NCI-H2107 (cell line): ENCODE measurements at places on chromosomes 16 and 17.

DNA sequence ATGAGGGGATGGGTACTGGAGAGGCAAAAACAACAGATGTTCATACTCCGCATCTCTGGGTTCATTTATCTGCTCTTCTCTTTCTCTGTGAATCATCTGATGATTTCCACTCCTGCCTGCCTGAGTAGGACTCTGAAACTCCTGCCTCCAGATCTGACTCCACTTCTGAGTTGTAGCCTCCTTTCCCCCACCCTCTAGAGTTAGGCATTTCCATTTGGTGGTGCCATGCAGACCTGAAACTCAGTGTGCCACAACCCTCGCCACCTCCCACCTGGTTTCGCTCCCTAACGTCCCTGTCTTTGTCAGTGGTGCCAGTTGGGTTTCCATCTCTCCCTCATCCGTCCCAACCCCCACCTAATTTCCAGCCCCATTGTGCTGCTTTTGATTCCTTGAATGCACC lies 126.2 kb downstream of the PRKCB start:
- no peak for DNase-seq

DNA sequence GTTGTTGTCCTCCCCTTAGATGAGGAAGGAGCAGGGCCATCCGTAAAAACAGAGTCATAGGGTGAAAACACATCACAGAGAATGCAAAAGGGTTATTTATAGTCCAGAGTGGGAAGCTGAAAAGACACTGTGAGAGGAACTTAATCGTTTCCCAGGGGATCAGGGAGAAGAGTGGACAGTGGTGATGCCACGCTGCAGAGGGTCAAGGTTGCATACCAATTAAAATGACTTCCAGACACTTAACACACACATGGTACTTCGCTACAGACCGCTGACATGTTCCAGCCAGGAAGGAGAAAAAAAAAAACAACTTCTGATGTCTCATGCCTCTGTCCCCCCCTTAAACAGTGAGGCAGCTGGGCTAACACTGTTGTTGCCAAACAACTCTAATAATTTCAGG lies 713.8 kb upstream of the RBFOX1 start:
- DNase-seq: no peak

- no peak for DNase-seq
Measured at GRCh38 chr17:61391595-61392291, 7.9 kb upstream of the TBX2 start.

- DNase-seq: no peak
Measured at GRCh38 chr17:45319239-45319703, 2.5 kb upstream of the MAP3K14 start.

GRCh38 chr17:17114592-17115225 lies 72.5 kb downstream of the MPRIP start:
- DNase-seq: no peak

- no peak for DNase-seq
Measured at GRCh38 chr17:43952724-43953666, 745 bp downstream of the PYY start.

GRCh38 chr17:27438348-27438998 lies 17.8 kb upstream of the KSR1 start:
- no peak for DNase-seq

- DNase-seq: no peak
Measured at GRCh38 chr17:78206298-78206697, 7.8 kb upstream of the BIRC5 start.

DNA sequence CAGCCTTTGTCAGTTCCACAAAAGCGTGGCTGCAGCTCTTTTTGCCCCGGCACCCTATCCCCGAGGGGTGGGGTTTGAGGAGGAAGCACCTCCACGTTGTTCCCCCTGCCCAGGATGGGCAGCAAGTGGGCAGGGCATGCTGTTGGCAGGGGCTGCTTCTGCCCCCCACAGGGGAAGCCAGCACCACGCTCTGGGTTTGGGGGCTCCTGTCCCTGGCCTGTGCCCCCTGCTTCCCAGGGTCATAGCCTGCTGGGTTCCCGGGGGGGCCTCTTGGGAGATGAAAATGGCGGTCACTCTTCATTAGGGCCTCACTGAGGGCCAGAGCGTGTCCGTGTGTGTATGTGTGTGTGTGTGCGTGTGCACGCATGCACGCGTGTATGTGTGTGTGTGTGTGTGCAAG lies 22.8 kb downstream of the LASP1 start:
- no peak for DNase-seq

GRCh38 chr16:49590166-49590871 lies 216.7 kb downstream of the C16orf78 start:
- no peak for DNase-seq

GRCh38 chr17:83058266-83058798 lies 21.1 kb upstream of the METRNL start:
- DNase-seq: no peak

DNA sequence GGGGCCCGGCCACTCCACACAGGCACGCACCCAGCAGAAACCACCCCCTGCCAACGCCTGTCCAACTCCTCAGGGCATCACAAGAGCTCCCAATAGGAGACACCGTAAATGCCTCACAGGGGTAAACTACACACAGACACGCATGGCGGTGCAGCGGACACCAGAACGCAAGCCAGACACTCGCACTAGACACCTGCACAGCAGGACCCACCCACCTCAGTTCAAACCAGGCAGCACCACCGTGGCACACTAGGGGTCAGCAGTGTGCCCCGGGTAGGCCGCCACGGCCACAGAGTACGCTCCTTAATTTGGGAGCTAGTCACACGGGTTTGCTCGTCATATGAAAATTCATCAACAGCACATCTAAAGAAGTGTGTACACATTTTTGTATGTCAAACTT lies 3.4 kb downstream of the SLC38A10 start:
- DNase-seq: peak; percentile 26

GRCh38 chr17:27466743-27467375 lies 10.6 kb downstream of the KSR1 start:
- no peak for DNase-seq

DNA sequence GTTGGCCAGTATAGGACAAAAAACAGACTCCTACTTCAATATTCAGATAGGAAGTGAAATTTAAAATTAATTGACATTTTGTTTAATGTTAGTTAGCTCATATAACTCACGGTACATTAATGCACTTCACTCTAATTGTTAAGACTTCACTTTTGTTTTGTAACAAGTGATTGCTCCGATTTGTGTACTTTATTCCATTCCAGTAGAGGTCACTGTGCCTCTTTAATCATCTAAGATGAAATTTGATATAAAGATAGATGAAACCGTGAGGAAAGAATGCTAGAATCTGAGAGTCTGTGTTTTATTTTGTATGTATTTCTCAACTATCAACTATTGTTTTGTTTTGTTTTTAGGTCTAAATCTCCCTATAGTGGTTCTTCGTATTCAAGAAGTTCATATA lies 29.0 kb downstream of the RBBP6 start:
- DNase-seq: no peak

DNA sequence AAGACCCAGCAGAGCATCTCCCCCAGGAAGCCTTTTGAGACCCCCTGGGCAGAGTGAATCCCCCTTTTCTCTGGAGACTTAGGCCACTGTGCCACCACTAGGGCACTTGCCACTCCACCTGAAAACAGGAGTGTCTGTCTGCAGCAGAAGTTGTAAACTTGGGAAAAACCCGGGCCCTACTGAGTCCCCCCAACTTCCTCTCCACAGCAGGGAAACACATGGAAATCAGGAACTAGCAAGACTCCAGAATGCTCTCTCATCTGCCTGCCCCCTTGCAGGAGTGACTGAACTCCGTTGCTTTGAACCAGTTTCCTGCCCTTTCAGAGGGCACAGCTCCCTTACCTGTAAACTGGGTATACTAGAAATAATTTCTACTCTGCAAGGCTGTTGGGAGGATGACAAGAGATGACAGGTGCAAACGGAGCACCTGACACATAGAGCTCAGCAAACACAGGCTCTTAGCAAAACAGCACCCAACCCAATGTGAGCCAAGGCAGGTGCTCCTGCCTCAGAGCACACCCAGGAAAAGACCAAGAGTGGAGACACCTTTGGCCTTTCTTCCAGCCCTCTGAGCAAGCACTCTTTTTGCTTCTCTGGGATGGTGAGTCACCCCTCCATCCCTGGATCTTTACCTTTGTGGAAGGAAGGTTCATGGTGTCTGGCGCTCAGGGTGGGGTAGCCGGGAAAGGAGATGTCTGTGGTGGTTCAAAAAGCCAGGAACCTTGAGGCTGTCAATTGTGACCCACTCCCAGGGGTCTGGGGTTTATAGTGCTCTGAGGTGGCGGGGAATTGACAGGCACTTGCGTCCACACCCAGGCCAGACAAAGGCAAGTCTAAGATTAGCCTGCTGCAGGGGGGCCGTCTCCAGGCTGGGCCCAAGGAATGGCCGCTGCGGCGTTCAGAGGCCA lies at the start of gene HCRT:
HCRT (minus strand) TSS at position 740 of the 908 bp plus-strand sequence; CDS start at position 653, 87 bp downstream.
- no peak for DNase-seq

DNA sequence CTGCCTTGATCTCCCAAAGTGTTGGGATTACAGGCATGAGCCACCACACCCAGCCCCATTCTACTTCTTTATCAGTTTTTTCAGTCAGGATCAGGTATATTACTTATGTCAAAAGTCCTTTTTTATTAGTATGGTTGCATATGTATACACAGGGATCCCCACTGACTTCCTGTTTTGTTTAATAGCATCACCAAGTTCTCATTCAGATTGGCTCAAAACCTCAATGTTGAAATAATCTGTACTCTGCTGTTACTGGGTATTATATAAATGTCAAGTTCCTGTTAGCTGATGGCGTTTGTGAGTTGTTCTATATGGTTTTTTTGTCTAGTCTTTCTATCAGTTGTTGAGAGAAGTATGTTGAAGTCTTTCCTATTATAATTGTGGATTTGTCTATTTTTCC lies 168.5 kb downstream of the BCAS3 start:
- DNase-seq: no peak

GRCh38 chr17:50424246-50424995 lies 1.6 kb upstream of the ACSF2 start:
- no peak for DNase-seq

DNA sequence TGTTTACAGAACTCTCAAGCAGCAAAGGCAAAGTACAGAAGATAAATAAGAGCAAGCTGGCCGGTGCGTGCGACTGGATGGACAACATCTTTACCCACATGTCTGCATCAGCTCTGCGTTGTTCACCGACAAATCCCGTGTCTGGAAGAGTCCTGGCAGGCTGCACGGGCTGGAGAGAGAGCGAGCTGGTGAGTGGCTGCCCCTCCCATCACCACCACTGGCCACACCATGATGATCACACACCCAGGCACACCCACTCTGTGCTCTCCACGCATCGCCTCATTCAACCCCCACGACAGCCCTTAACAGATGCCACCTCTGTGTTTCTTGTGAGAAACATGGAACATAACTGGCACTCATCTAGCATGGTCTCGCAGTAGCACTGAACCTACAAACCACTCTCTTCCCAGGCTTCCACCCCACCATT lies 59.2 kb downstream of the ANKRD11 start:
- DNase-seq: no peak

- no peak for DNase-seq
Measured at GRCh38 chr16:11056090-11056992, 112.0 kb downstream of the CLEC16A start.

DNA sequence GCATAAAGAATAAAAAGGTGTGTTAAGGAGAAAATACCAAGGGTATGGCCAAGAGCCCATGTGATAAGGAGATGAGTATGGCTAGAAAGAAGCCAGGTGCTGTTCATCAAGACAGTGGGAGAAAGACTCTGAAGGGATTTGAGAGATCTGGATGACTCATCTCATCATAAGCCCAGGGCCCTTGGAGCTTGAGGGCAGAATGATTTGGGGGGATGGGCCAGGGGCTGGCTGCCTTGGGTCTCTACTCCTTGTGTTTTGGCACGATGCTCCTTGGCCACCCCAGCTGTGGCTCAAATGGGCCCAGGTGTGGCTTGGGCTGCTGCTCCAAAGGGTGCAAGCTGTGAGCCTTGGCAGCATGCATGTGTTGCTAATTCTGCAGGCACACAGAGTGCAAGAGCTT lies 14.5 kb upstream of the TNFRSF13B start:
- no peak for DNase-seq

GRCh38 chr17:40951011-40951622 lies 13.7 kb upstream of the KRT23 start:
- no peak for DNase-seq

DNA sequence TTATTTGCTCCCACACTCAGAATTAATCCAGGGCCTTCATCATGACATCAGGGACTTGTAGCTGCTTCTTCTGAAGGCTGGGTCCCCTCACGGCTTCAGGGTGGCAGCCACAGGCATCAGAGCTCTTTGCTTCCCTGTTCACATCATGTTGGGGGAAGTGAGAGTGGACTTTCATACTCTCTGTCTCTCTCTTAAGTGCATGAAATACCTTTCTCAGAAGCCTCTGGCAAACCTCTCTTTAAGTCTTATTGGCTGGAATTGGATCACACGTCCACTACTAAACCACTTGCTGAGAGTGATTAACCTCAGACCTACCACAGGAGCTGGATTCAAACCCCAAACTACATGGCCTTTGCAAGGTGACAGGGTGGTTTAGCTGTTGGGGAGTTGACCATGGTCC lies 17.7 kb upstream of the SALL1 start:
- no peak for DNase-seq

- DNase-seq: no peak
Measured at GRCh38 chr16:12461201-12461600, 342.5 kb downstream of the CPPED1 start.

- peak; percentile 17 for DNase-seq
Measured at GRCh38 chr17:41496803-41497484, 7.2 kb upstream of the KRT36 start.

GRCh38 chr17:66466106-66466820 lies 163.8 kb downstream of the PRKCA start:
- no peak for DNase-seq

- DNase-seq: no peak
Measured at GRCh38 chr17:50206604-50207293, 5.3 kb upstream of the COL1A1 start.

- DNase-seq: no peak
Measured at GRCh38 chr16:59324462-59324861, 590.3 kb upstream of the GOT2 start.

GRCh38 chr17:37064206-37064605 lies 115.5 kb downstream of the AATF start:
- no peak for DNase-seq

DNA sequence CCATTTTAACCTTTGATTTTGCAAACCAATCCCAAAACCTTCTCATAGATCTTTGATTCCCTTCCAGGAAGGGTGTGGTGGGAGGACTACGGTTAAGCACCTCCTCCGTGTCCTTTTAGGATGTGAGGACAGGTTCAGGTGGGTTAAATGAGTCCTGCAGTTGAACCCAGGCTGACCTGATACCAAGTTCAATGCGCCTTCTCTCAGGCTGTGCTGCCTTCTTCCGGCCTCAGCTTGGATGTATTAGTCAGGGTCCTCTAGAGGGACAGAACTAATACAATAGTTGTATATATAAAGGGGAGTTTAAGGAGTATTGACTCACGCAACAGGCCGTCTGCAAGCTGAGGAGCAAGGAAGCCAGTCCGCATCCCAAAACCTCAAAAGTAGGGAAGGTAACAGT lies 10.5 kb upstream of the CSF3 start:
- DNase-seq: no peak

DNA sequence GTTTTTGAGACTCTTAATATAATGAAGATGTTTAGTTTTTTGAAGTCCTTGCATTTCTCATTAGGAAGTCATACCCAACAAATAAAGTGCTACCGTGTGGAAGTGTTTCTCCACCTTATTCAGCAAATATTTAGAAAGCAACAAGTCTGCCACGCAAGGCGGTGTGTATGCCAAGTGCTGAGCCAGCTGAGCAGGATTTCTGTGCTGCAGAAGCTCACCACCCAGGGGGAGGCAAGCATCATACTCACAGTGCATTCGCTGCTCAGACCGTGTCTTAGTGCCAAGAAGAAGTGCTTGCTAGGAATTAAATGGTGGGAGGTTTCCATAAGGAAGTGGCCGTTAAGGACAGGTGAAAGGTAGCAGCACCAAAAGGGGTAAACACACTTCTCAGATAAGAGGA lies 111.2 kb downstream of the ARHGAP44 start:
- DNase-seq: no peak
